ENCODE measurements at places on chromosomes 7 and 10. TPM values are rescaled to one million over a fixed set of nuclear protein-coding genes. Genes with fewer than 3 reads are reported as not detected.

Gene JAKMIP3
- 0.22 TPM for total RNA-seq

Gene ZNF775
- 1.3 TPM for total RNA-seq

Gene TUBB8
- total RNA-seq: not detected

Gene TCAF2
- total RNA-seq: 7.0 TPM
